ENCODE measurements at places on chromosomes 6 and 20.

DNA sequence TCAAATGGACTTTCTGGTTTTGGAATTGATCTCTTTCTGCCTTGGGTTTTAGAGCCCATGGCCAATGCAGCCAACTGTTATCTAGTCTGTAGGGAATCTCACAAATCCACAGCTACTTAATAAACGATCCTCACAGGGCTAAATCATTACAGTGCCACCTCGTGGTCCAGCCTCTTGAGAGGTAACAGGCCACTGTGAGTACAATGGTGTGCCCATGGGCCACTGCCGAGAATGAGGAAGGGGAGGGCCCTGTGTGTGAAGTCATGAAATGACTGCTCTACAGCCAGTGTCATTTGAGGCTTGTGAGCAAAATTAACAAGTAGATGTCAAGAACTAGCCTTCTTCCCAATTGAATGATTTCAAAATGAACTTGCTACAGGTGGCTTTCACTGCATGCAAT lies 54.3 kb upstream of the GMPR start:
- peak; percentile 85 for DNase-seq

GRCh38 chr6:47098570-47098993 lies 56.5 kb upstream of the ADGRF1 start:
- DNase-seq = no peak

GRCh38 chr6:148203970-148204369 lies 138.7 kb upstream of the SASH1 start:
- DNase-seq = peak; percentile 16

- DNase-seq = no peak
Measured at GRCh38 chr20:17795501-17796071, 95.8 kb downstream of the BANF2 start.

DNA sequence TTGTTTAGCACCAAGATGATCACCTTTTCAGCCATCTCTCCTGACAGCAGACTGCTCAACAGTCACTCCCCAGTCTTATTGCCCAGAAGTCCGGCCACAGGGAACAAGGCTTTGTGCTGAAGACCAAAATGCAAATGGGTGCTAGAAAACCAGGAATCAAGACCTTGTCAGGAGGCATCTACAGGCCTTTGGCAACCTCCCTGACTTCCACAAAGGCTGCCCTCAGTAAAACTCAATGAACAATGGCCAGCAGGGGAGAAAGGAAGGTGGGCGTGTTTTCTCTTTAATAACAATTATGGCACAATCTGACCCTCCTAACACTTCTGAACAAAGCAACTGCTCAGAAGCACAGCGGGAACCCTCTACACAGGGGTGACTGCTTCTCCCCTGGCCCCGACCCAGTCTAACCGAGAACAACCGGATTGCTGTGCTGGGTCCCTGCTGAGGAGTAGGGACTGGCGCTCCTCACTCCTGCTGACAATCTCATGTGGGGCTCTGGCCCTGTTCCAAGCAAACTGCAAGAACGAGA lies 41.6 kb downstream of the PLCG1 start:
- no peak for DNase-seq

GRCh38 chr20:49712996-49713752 lies 504 bp downstream of the B4GALT5 start:
- DNase-seq = peak; percentile 60

- no peak for DNase-seq
Measured at GRCh38 chr6:106538145-106538544, 91.2 kb downstream of the RTN4IP1 start.

DNA sequence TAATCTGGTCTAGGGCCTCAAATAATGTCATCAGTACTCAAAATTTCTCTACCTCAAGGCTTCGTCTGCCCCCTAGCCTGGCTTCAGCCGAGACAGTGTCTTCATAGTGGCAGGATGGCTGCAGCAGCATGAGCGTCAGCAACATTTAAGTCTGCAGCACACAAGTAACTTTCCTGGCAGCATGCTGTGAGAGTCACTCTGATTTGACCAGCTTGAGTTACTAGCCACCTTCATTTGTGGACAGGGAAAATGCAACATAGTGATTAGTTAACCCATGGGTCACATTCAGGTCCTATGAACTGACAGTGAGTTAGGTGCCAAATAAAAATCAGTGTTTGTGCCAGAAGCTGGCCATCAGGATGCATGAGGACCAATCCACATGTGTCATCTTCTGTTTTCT lies 209.9 kb upstream of the SLC35B3 start:
- no peak for DNase-seq

- no peak for DNase-seq
Measured at GRCh38 chr20:48704761-48705160, 123.0 kb downstream of the PREX1 start.

GRCh38 chr6:117974914-117975627 lies 68.0 kb downstream of the SLC35F1 start:
- DNase-seq = no peak

DNA sequence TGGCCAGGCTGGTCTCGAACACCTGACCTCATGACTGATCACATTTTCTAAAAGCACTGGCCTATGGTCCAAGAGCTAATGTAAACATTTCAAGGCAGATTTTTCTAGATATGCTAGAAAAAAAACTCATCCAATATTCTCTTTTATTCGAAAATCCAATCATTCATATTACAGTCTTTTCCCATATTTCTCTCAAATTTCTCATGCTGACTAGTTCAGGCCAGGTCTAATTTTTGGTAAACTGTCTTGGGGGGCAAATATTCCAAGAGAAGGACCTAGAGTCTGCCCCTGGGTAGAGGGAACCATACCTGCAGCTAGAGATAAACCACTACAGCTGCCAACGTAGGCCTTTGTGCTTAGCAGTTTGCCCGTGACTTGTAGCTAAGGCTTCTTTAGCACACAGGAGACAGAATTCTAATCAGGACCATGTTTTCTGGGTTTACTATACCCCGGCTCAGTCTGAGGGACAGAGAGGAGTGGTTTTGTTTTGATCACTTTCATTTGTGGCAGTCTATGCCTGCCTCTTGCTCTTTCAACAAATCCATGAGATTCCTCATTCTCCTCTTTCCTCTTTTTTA lies 71.8 kb upstream of the CITED2 start:
- no peak for DNase-seq

GRCh38 chr6:75800708-75801505 lies 51.9 kb downstream of the MYO6 start:
- no peak for DNase-seq

- DNase-seq = no peak
Measured at GRCh38 chr6:72261554-72261953, 360.3 kb upstream of the KCNQ5 start.

DNA sequence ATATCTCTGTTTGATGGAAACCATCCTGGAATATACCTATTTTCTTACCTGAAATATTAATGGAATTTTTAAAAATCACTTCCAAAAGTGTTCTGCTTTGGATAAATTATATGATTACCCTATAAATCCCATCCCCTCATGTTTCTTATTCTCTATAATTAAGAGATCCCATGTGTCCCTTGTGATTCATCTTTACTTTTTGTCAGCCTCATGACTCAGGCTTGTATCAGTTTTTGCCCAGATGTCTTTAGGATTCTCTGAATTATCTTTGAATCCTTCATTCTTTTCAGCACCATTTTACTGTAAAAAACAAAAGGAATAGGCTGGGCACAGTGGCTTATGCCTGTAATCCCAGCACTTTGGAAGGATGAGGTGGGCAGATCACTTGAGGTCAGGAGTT lies 804.5 kb upstream of the CITED2 start:
- DNase-seq = no peak

- peak; percentile 23 for DNase-seq
Measured at GRCh38 chr6:15512126-15512525, 150.7 kb downstream of the DTNBP1 start.

DNA sequence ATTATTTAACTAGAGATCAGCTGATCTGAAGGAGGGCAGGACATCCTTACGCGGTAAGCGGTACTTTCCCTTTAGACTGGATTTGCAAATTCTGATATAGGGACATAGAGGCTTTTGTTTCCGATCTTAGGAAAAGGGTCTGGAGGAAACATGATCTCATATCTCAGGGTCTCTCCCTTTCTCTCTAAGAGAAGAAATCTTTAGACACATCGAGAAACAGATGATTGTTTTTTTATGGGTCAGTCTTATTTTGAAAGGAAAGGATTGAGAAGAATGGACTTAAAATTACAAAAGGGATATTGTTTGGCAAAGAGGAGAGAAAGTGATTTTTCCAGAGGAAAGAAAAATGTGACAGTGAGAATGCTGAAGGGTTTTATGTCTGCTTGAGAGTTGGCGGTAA lies 83.9 kb upstream of the OGFRL1 start:
- DNase-seq = no peak

- no peak for DNase-seq
Measured at GRCh38 chr6:123638865-123639264, 2.1 kb upstream of the TRDN start.

- no peak for DNase-seq
Measured at GRCh38 chr6:14713008-14713960, 532.6 kb upstream of the JARID2 start.

GRCh38 chr6:13066050-13066449 lies 262.3 kb downstream of the TBC1D7 start:
- no peak for DNase-seq

DNA sequence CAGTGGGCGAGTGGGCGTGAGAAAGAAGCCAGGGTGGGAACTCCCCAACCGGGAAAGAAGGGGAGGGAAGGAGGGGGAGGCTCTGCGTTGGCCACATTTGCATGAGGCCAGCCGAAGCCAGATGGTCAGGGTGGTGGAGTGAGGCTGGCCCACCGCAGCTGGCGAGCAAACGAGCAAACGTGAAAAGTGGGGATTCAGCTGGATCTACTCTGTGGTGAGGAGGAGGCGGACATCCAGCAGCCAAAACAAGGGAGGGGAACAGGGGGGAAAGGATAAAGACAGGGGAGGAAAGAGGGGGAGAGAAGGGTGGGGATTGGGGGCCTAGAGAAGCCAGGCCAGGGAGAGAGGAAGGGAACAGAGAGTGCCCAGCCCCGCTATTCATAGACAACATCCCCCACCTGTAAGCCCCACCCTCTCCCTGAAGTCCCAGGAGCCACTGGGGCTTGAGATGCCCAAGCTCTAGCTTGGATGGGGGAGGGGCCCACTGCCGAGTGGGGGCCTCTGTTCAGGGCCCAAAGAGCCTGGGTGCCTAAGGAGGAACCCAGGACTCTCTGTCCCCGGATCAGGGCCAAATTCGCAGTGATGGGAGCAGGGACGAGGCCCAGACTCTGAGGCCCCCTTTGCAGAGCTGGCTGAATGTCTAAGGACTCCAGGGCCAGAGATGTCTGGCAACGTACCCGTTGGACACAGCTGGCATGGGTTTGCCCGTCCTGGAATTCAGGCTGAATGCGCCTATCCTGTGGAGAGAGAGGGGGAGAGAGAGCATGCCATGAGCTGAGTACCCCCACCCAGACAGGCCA lies 45.1 kb downstream of the CPNE5 start:
- no peak for DNase-seq

- DNase-seq = no peak
Measured at GRCh38 chr20:2610941-2611720, 41.3 kb upstream of the NOP56 start.

DNA sequence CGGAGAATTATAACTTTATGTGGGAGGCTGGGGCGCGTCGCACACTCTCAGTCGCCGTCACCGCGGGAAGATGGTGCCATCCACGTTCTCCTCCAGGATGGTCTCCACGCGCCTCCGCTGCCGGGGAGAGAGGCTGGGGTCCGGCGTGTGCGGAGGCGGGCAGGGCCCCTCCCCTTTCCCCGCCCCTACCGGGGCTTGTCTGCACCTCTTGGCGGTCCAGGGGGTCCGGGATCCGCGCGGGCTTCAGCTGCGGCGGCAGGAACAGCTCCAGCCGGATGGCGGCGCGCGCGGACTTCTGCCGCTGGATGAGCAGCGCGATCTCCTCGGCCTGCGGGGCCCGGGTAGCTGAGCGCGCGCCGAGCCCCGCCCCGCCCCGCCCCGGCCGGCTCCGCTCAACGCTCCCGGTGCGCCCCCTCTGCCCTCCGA lies 807 bp downstream of the LKAAEAR1 start:
- DNase-seq = peak; percentile 81

GRCh38 chr6:134117409-134117808 lies 65.0 kb upstream of the SLC2A12 start:
- DNase-seq = no peak

GRCh38 chr20:18588574-18588933 lies 700 bp downstream of the DTD1 start:
- DNase-seq = no peak

GRCh38 chr20:41344477-41344876 lies 3.9 kb downstream of the LPIN3 start:
- no peak for DNase-seq

GRCh38 chr20:45852326-45852725 lies 4.9 kb downstream of the ACOT8 start:
- no peak for DNase-seq

DNA sequence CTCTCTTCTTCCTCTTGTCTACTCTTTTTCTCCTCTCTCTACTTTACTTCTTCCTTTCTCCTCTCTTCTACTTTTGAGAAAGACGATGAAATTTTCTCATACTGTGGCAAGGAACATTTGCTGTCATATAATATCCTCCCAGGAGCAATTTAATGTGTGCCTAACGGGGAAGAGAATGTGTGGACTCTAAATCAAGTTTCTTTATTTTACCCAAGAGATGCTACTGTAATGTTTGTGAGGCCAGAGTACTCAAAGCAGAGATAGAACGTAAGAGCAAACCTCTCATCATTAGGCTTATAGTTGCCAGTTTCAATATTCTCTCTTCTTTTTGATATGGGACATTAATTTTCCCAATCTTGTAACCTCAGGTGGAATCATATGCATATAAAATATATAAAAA lies 801.4 kb downstream of the BCKDHB start:
- DNase-seq = no peak

- no peak for DNase-seq
Measured at GRCh38 chr20:59752704-59753460, 148.5 kb downstream of the PHACTR3 start.

DNA sequence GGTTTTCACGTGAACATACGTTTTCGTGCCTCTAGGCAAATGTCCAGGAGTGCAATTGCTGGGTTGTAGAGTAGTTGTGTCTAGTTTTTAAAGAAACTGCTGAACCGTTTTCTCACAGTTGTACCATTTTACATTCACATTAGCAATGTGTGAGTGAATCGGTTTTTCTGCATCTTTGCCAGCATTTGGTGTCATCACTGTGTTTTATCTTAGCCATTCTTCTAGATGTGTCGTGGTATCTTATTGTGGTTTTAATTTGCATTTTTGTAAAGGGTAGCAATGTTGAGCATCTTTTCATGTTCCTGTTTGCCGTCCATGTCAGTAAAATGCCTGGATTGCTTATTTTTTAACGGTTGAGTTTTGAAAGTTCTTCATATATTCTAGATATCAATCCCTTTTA lies 10.2 kb downstream of the DOK5 start:
- no peak for DNase-seq

DNA sequence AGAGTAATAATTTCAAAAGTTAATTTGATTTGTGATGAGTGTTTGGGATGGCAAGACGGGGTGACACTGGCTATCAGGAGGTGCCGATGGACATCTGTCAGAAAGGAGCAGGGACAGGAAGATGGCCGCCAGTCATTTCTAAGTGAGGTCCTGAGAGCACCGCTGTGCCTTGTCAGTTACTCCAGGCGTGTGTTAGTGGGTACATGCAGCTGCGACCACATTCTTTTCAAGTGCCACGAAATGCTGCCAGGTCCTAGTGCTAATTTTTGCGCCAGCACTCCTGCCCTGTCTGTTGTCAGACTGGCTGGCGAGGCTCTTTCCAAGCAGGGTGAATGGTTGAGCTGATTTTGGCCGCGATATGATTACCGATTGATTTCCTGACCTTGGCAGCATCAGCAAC lies 64.6 kb upstream of the INSM1 start:
- no peak for DNase-seq

GRCh38 chr20:34531608-34532265 lies 15.5 kb downstream of the DYNLRB1 start:
- no peak for DNase-seq
